Prostate gland (tissue), 2 donors: ENCODE measurements at places on chromosomes 7 and 10. TPM values are rescaled to one million over a fixed set of nuclear protein-coding genes. Genes with fewer than 3 reads are reported as not detected.

Gene SEC61A2
- total RNA-seq, result 2.9 TPM

Gene NUTM2A
- total RNA-seq, result 3.6 TPM

Gene EGFR
- 112 TPM for total RNA-seq

Gene KLF14
- total RNA-seq, result 0.57 TPM

Gene C7orf57
- total RNA-seq, result 0.34 TPM

Gene DDC
- 1.9 TPM for total RNA-seq

Gene AHR
- total RNA-seq, result 55.7 TPM

Gene FOXI2
- total RNA-seq, result not detected

Gene SHTN1
- total RNA-seq, result 45.8 TPM

Gene CFAP70
- total RNA-seq, result 7.2 TPM

Gene KCNIP2
- 2.6 TPM for total RNA-seq

Gene MARCHF5
- total RNA-seq, result 20.8 TPM
